ENCODE measurements at places on chromosomes 3 and 15. TPM values are rescaled to one million over a fixed set of nuclear protein-coding genes. Genes with fewer than 3 reads are reported as not detected.

DNA sequence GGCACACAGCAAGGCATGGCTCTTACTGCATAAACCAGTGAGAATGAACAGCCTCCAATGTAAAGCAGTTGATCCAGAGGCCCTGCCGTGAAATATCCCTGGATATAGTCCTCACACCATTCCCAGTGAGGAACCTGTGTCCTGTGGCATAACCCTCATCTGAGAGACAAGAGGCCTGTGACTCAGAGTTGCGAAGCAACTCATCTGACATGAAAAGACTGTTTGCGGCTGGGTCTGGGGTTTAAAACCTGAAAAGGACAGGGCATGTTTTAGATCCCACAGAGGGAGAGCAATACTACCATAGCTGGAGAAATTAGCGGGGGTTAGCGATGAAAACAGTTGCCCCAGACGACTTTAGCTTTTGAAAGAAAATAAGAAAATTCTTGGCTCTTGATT is 165.3 kb upstream of the BHLHE40 start:
- no peak for DNase-seq

DNA sequence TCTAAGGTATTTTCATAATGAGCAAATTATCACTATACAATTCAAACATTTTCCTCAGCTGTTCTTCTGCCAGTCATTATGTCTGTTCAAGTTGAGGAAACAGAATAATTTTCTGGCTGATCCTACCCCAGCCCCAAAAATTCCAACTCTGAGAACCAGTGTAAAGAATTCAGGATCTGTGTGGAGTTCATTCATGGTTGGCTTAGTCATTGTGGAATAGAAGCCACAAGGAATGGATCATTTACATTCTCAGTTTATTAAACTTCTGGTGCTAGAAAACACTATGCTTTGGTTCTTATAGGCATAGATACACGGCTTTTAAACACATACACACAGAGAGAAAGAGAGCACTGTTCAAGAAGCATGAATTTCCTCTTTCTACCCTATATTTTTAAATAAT is 134.6 kb downstream of the CMSS1 start:
- DNase-seq: no peak

- DNase-seq: no peak
Measured at GRCh38 chr15:60004846-60005351, 788 bp downstream of the FOXB1 start.

- DNase-seq: no peak
Measured at GRCh38 chr3:132660811-132661070, 612 bp downstream of the UBA5 start.

GRCh38 chr3:64837986-64838735 is 150.4 kb upstream of the ADAMTS9 start:
- DNase-seq: no peak

The CCR5 gene
- 0.71 TPM for total RNA-seq

DNA sequence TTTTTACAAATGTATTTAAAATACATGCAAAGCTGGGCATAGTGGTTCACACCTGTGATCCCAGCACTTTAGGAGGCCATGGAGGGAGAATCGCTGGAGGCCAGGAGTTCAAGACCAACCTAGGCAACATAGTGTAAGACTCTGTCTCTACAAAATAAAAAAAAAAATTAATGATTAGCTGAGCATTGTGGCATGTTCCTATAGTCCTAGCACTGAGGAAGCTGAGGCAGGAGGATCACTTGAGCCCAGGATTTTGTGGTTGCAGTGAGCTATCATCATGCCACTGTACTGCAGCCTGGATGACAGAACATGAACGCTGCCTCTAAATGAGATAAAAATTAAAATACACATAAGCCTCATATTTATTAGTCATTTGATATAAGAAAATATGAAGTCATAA is 142.8 kb downstream of the TCF12 start:
- no peak for DNase-seq

The TBC1D21 gene
- total RNA-seq: not detected

GRCh38 chr3:106850437-106850836 is 526.8 kb upstream of the CCDC54 start:
- DNase-seq: no peak

- DNase-seq: peak; percentile 76
Measured at GRCh38 chr3:46892285-46893145, 15.0 kb downstream of the PTH1R start.

- DNase-seq: no peak
Measured at GRCh38 chr3:94083261-94083660, 20.4 kb downstream of the NSUN3 start.

- no peak for DNase-seq
Measured at GRCh38 chr3:67192466-67192865, 194.4 kb downstream of the KBTBD8 start.

The RFTN1 gene
- total RNA-seq: 17.1 TPM

DNA sequence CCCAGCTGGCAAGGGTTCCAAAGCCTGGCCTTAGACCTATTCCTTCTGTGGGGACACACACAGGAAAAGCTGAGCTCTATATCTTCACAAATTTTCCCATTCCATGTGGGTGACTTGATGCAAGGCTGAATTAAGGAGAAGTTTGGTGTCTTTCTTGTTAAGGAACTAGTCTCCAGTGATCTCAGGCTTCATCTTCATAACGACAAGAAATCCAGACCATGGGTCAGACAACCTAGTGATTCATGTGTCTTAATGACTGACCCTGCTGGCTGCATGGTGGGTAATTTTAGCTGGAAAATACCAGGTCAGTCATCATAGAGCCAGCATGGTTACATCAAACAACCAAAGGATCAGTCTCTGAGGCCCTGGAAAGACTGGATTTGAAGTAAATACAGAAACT is 112.7 kb upstream of the SLC4A7 start:
- no peak for DNase-seq

The PCNP gene
- total RNA-seq: 107 TPM

DNA sequence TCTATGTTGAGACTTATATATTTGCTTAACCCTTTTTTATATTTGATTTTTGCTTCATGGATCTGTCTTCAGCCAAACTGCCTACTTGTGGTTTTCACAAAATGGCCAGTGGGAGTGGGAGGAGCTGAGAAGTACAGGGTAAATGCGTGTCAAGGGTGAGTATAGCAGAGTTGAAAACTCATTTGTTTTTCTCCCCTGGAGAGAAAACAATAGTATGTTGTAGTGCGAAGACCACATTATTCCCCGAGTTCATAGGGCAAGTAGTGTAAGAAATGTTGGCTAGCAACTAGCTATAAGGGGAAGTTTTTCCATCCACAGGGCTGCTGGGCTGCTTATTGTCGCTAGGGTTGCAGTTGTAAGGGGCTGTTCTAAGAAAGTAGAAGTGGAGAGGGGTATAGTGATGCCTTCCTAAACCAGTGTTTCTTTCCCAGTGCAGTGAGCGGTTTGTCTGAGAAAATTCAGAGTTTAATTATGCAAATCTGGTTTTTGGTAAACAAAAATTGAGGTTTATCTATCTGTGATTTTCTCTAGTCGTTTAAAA is 153.8 kb upstream of the AZI2 start:
- DNase-seq: no peak

DNA sequence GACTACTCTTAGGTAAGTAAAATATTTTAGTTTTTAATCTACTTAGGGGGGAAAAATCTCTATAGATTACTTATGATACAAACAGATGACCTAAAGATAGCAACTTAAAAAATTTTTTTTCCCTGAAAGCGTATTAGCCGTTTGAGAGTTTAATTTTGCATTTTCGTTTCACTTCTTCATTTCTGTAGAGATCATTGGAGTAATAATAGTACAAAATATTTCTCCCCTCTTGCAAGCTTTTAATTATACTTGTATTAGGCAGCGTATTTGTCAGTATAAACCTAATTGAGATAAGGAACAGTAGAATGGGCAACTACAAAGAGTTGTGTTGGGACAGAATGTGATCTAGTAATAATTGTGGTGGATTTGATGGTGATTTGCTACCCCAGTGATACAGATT is 10.3 kb downstream of the SKIL start:
- DNase-seq: no peak

The C3orf33 gene
- 8.8 TPM for total RNA-seq

The GATM gene
- total RNA-seq: 38.3 TPM

The C15orf62 gene
- total RNA-seq: not detected

The COL7A1 gene
- 2.9 TPM for total RNA-seq

- no peak for DNase-seq
Measured at GRCh38 chr15:39018966-39019365, 454.4 kb upstream of the RASGRP1 start.

DNA sequence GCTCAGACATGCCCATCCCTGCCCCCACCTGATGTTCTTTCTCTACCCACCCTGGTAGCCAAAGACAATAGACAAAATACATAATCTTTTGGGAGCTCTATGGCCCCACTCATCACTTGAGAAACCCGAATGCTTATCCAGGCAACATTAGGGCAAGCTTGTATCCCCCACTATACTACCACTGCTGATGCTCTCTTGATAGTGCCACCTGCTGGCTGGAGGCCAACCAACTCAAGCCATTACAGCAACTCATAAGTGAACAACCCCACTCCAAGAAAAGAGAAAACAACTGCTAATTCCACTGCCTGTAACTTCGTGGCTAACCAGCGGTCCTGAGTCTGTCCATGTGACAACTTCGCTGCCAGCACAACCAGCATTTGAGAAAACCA is 342.5 kb upstream of the TGFBR2 start:
- DNase-seq: no peak

The GP5 gene
- 0.07 TPM for total RNA-seq

The FMN1 gene
- 3.8 TPM for total RNA-seq

DNA sequence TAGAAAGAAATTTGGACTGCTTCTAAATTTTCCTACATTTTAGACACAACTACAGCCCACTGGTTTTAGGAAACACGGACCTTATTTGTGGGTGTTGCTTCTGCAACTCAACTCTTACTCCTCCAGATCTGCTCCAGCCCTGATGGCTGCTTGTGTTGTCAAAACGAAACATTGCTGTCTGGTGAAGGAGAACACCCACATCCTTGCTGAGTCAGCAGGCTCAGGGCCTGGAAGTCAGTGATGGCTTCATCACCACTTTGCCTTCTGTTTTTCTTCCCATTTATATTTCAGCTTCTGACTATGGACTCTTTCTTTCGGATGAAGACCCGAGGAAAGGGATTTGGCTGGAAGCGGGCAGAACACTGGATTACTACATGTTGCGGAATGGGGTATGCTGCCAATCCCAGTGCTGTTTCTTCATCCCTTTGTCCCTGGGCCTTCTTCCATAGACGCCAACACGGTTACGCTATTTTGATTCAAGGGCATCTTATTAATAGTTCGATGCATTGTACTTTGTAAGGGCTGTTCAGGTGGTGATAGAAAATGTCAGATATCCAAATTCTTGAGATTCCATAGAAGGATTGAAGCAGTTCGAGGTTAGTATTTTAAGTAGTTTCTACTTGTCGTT is 392.6 kb upstream of the TPM1 start:
- DNase-seq: no peak

DNA sequence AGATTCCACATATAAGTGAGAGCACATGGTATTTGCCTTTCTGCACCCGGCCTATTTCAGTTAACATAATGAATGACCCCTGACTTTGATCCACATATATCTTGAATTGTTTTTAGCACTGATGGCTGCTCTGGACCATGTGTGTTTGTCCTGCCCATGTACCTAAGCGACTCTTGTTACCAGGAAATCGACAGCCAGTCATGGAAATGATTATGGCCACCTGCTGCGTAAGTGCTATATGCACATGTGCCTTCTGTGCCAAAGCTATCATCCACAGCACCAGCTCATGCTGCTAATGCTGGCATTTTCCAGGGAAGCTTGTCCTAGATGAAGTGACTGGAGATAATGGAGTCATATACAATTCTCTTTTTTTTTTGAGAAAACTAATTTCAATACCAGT is 103.7 kb downstream of the PEX5L start:
- no peak for DNase-seq

GRCh38 chr3:99393961-99394360 is 244.4 kb upstream of the COL8A1 start:
- DNase-seq: no peak

DNA sequence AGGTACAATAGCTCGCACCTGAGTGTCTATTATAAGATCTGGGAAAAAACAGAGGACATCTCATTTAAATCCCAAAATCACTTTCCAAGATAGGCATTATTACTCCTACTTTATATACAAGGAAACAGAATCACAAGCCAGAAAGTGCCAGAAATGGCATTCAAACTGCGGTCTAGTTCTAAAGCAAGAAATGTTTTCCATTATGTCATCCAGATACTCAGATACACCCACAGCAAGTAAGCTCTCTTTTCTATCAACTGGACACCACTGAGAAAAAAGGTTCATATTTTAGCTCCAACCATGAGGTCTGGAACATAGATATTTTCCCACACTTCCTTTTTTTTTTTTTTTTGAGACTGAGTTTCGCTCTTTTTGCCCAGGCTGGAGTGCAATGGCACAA is 8.1 kb downstream of the SLC33A1 start:
- no peak for DNase-seq

DNA sequence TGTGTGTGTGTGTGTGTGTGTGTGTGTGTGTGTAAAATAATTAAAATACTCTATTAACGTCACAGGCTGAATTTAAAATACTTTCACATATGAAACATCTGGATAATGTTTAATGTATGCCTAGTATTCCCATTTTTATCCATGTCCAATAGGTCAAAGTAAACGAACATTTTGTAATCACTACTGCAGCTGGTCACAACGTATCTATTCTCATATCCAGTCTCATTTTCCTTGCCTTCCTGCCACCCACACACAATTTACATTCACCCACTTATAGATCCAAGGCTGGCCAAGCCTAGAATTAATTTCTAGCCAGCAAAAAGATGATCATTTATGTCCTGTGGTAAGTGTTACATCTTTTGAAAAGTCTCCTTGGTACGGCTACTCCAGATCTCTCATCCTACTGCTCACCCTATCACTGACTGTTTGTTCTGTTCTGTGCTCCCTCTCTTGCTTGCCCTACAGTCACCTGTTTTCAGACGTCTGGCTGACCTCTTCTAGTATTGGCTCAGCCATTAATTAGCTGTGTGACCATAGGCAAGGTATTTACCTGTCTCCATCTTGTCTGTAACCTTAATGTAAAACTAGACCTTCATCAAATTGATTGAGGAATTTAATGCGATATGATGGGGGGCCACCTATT is 17.6 kb downstream of the SERPINI2 start:
- DNase-seq: no peak

The SI gene
- total RNA-seq: not detected

GRCh38 chr15:61079529-61079928 is 149.6 kb downstream of the RORA start:
- DNase-seq: no peak

- no peak for DNase-seq
Measured at GRCh38 chr3:10926811-10927521, 65.6 kb upstream of the SLC6A1 start.

DNA sequence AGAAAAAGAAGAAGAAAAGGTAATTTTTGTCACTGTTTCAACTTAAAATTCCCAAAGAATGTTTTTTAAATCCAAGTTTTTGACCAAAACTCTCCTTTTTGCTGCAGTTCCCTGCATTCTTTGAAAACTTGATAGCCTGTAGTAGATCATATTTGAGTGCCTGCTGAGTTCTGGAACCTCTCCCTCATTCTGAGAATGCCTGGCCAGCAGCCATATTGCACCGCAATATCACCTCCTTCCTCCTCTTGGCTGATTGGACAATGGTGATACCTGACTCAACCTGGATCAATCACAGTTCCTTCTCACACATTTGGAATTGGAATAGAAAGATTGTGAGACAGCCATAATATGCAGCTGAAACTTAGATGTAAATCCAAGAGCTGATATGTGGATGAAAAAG is 97.6 kb upstream of the GAP43 start:
- DNase-seq: no peak

All from heart left ventricle (tissue), 16 donors.